ENCODE measurements at places on chromosomes 6 and 20.
A peak's percentile ranks its signal among the peaks of the same experiment; 100 is the strongest.

GRCh38 chr6:150267686-150268561, 100.9 kb upstream of the IYD start:
- DNase-seq: no peak

- no peak for DNase-seq
Measured at GRCh38 chr6:148407372-148407771, 64.7 kb downstream of the SASH1 start.

DNA sequence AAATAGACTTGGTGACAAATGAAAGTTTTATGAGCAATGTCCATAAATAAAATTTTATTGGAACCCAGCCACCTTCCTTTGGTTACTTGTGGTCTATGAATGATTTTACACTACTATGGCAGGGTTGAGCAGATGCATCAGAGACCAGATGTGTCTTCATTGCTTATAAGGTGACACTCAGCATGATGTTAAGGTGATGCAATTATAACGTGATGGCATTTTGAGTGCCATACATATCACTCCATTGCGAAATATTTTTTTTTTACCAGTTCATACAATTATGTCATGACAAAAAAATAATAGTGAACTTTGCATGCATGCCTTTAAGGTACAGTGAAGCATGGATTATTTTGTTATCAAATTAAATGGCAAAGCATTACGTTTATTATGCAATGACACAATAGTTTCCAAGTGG, 96.0 kb downstream of the ADTRP start:
- no peak for DNase-seq

GRCh38 chr6:36851149-36851614, 11.9 kb upstream of the CPNE5 start:
- no peak for DNase-seq

- peak; percentile 55 for DNase-seq
Measured at GRCh38 chr20:710780-711450, 35.3 kb upstream of the SCRT2 start.

- DNase-seq: no peak
Measured at GRCh38 chr6:136035378-136036070, 184.0 kb downstream of the PDE7B start.

- no peak for DNase-seq
Measured at GRCh38 chr6:129544892-129545612, 164.9 kb downstream of the ARHGAP18 start.

DNA sequence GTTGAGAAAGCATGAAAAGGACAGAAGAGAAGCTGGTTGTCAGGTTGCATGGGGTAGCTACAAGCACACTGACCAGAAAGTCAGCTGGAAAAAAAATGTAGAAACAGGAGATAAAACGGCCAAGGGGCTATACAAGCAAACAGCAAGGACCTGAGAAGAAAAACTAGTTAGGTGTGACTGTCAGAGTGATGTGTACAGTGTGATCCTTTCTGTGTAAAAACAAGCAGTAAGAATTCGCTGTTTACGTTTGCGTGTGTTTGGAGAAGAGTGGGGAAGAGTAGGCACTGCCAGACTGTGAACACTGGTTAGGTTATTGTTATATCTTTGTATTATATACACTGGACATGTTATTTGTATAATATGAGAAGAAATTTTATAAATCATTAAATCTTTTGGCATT, 28.1 kb downstream of the PTPN1 start:
- DNase-seq: no peak

GRCh38 chr20:3719046-3719445, 6.6 kb upstream of the SIGLEC1 start:
- no peak for DNase-seq

DNA sequence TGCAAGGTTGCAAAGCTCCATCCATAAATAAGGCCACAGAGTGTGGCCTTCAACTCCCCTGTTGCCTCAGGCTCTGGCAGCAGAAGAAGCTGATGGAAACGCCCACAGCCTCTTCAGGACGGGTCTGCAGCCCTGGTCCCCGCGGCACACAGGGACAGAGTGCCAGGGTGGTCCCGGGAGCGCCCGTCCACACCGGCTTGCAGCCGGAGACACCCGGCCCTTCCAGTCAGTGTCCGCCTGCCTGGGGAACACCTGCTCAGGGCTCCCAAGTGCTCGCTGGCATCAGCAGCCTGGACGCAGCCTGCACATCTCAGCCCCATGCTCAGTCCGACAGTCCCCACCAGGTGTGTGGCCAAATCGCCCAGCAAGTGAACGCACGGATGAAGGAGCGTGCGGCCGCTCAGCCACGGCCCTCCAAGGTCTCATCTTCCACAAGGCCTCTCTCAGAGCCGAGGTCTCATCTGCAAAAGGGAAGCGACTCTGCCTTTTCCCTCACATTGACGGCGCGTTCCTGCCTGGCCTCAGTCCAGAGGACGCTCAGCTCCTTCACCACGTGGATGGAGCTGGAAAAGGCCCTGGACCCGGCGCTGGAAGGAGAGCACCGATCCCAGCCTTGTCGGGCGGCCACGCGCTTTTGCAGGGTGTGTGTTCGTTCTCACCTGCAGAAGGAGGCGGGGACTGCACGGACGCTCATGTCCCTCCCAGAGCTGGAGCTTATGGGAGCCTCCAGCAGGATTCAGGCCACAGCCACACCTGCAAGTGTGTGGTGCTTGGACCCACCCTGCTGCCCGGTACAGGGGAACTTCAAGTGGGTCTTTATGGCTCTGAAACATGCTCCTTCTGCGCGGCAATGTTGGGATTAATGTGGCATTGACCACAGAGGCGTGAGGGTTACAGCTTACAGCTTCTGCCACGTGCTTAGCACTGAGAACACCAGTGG, 180.4 kb downstream of the DLL1 start:
- DNase-seq: peak; percentile 66

GRCh38 chr6:96675597-96675996, 112.7 kb downstream of the FHL5 start:
- no peak for DNase-seq

DNA sequence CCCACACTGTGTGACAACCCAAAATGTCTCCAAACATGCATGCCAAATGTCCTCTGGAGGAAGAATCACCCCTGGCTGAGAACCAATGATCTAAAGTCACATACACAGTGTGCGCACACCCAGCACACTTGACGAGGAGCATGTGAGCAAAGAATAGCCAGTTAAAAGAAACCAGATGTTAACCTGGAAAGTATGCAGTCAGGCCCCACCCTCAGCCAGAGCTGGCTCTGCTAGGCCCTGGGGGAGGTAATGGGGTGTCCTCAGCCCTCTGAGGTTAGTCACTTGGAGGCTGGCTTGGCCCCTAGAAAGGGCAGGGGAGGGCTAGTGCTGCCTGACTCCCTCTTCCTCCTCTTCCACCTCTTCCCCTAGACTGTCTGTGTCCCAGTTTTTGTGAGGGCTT, 15.2 kb upstream of the GUCA1A start:
- no peak for DNase-seq

GRCh38 chr6:149242883-149243282, 74.6 kb upstream of the TAB2 start:
- no peak for DNase-seq

- DNase-seq: no peak
Measured at GRCh38 chr6:30554962-30555815, 1.1 kb downstream of the GNL1 start.

GRCh38 chr6:139759086-139759485, 384.6 kb upstream of the CITED2 start:
- DNase-seq: no peak

DNA sequence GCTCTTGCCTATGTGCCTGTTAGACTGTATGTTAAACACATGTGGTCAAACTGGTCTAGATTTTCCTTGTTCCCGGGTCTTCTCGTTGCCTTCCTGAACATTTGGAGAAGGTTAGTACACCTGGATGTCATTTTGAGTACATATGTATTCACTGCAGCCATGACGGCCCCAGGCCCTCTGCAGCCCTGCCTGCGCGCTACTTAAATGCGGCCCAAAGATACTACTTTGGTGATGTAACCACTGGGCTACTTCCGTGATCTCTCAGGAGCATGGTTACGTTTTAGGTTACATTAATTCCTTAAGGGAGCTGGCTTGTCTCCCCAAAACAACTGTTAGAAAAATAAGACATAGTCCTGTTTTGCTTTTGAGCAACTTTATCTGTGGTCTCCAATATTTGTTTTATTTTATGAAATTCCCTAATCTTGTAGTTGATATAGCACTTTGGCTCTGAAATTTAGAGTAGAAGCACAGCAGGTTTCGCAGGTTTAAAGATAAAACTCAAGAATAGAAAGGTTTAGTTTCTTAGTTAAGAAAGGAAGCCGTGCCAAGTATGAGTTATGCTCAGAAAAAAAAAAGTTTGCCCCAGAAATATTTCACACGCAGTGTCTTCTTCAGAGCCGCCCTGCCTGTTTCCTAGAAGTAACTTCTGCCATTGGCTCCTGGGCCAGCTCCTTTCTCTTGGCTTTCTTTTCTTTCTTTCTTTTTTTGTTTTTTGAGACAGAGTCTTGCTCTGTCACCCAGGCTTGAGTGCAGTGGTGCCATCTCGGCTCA, 38.1 kb downstream of the TIAM2 start:
- DNase-seq: no peak

DNA sequence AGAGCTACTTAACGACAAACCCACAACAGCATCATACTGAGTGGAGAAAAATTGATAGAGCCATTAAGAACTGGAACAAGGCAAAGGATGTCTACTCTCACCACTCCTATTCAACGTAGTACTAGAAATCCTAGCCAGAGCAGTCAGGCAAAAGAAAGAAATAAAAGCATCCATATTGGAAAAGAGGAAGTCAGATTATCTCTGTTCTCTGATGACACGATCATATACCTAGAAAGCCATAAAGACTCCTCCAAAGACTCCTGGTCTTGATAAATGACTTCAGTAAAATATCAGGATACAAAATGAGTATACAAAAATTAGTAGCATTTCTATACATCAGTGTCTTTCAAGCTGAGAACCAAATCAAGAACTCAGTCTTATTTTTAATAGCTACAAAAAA, 17.0 kb upstream of the FHL5 start:
- DNase-seq: no peak

GRCh38 chr6:16406966-16407365, 168.6 kb downstream of the GMPR start:
- DNase-seq: no peak

DNA sequence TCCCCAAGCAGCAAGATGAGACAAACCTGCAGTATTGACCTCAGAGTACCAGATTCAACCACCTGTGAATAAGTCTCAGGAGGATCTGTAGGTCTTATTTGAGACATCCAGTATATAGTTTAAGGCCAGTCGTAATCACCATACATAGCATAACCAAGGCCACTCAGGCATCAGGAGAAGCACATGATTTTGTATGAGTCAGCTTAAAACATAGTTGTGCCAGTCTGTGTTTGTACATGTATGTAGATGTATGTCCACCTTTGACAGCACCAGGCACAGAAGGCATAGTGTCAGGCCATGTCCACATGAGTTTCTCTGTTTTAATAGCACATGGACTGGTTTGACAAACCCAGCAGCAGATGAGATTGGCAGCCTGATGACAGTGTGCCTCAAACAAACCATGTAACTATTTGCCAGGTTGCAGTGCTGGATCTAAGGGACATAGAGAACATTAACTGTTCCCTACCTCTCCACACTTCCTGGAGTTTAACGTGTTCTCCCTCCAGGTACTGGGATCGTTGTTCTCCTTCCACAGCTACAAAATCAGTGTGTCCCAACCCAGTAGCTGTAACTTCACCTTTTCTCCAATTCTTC, 8.6 kb upstream of the ASIP start:
- no peak for DNase-seq

GRCh38 chr6:125598422-125598821, 151.0 kb upstream of the HEY2 start:
- no peak for DNase-seq

- DNase-seq: no peak
Measured at GRCh38 chr20:38353316-38353715, 7.0 kb downstream of the LBP start.

- no peak for DNase-seq
Measured at GRCh38 chr6:89999154-89999553, 104.9 kb downstream of the GJA10 start.

DNA sequence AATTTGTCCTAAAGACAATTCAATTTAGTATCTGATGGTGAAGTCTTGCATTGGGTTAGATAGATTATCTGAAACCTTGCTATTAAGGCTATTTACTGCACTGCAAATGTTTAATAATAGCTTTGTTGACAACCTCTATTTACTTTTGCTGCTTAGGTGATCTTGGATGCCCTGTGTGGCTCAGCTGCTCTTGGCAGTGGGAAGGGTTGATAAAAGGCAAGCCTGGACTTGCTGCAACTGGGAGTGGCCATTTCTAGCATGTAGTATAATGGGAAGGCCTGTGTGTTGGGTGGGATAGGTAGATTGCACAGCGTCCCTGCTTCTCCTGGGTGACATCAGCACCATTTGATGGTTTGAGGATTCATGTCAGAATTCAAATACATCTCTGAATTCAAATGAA, 49.1 kb downstream of the ARMC2 start:
- no peak for DNase-seq

DNA sequence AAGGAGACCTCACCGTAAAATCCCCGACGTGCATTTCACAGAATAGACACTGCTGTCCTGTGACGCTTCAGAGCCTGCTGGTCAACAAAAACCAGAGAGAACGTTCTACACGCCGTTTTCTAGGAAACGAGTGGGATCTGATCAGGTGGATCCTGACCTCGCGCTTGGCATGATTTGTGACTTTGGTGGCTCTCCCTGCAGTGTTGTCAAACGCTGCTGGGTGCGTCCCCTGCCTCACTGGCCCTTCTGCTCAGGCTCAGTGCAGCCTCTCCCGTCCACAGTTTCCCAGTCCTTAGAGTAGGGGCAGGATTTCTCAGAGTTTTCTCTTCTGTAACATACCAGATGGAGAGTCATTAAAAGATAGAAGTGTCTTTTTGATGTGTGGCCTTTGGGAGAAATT, 27.6 kb upstream of the IRF4 start:
- DNase-seq: no peak

- DNase-seq: no peak
Measured at GRCh38 chr6:143176090-143177021, 115.7 kb downstream of the AIG1 start.

GRCh38 chr20:47031004-47031403, 136.4 kb downstream of the EYA2 start:
- DNase-seq: peak; percentile 39

GRCh38 chr6:112342511-112342910, 4.6 kb upstream of the RFPL4B start:
- no peak for DNase-seq

DNA sequence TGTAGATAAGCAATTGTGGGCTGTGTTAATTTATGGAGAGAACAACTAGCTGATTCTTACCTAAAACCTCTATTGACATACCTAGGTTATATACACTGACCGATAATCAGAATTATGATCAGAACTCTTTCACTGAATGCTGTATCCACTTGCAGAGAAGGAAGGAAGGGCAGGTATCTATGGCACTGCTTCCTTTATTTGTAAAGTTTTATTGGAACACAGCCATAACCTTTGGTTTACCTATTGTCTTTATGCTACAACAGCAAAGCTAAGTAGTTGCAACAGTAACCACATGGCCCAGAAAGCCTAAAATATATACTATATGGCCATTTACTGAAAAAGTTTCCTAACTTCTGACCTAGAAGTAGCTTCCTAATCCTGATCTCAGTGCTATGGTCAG, 358.9 kb upstream of the ARID1B start:
- no peak for DNase-seq

- DNase-seq: no peak
Measured at GRCh38 chr6:63597141-63598048, 25.1 kb downstream of the LOC128125822 start.

Data from cardiac septum (tissue), 1 donor.